ENCODE measurements at places on chromosomes 5 and 9.

GRCh38 chr9:19876569-19877316 is 87.9 kb upstream of the SLC24A2 start:
- DNase-seq, result no peak

DNA sequence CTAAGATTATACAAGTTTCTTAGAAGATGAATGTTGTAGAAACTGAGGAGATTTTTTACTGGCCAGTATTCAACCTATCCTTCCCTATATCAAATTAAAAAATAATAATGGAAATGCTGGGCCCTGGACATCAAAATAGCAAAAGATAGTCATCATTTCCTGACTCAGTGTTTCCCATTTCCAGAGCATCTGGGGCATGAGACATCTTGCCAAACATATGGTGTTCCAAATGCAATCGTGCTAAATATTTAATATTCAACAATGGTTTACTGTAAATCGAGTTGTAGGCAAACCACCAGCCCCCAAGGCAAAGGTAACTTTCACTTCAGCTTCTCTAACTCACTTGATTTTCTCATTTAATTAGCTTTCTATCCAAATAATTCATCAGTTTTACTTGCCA is 152.9 kb downstream of the FRMD3 start:
- DNase-seq, result no peak

GRCh38 chr9:108271646-108272348 is 584.0 kb downstream of the ACTL7B start:
- DNase-seq, result no peak

DNA sequence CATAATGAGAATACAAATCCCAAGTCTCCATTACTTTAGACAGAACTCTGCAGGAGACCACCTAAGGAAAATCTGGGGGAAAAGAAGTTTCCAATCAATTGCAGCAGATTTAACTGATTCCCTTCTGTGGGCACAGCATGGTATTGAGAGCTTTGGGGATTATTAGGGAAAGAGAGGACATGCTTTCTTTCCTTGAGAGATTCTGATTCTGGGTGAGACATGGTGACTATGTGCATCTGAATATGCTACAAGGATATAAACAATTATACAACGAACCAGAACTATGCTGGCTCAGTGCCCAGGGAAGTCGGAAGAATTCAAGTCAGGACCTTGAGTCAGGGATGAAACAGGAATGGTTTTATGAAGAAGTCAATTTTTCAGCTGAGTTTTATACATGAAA is 183.7 kb downstream of the PDE4D start:
- DNase-seq, result no peak

GRCh38 chr5:171920765-171921391 is 85.6 kb downstream of the FBXW11 start:
- no peak for DNase-seq

All from stimulated activated CD4-positive, alpha-beta T cell treated with anti-CD3 and anti-CD28 coated beads, Interleukin-12 subunit alpha, Interleukin-12 subunit beta, amount 100 ng/mL, for 24 hours (primary cell).